ENCODE measurements at places on chromosomes 5 and 9. TPM values are rescaled to one million over a fixed set of nuclear protein-coding genes. Genes with fewer than 3 reads are reported as not detected.

The PROB1 gene
- total RNA-seq = 3.2 TPM

- peaks cover 2% of the 10 kb centered on the region for H3K4me1 ChIP-seq
- H3K4me3 ChIP-seq = no peak overlapping the region
- DNase-seq = no peak
- H3K27me3 ChIP-seq = no peaks in the 10 kb centered on the region
- H3K27ac ChIP-seq = no peak overlapping the region
- H3K36me3 ChIP-seq = no peaks in the 10 kb centered on the region
Measured at GRCh38 chr5:149151717-149152116, 10.4 kb downstream of the ABLIM3 start.

GRCh38 chr5:42422656-42423280 lies 471 bp upstream of the GHR start:
- H3K36me3 ChIP-seq = no peaks in the 10 kb centered on the region
- no peak overlapping the region for H3K4me3 ChIP-seq
- peaks cover 24% of the 10 kb centered on the region for H3K27me3 ChIP-seq
- H3K4me1 ChIP-seq = no peaks in the 10 kb centered on the region
- no peak overlapping the region for H3K27ac ChIP-seq
- no peak for DNase-seq

DNA sequence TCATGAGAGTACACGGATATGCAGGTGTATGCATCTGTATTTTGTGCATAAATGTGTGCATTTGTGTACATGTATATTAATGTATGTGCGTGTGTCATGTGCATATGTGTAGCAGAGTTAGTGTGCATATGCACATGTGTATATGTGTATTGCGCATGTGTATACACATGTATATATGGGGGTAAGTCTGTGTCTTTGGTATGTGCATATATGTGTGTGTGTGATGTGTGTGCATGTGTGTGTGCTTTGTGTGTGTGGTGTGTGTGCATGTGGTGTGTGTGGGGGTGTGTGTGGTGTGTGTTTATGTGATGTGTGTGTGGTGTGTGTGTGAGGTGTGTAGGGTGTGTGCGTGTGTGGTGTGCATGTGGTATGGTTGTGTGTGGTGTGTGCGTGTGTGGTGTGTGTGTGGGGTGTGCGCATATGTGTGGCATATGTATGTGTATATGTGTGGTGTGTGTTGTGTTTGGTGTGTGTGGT lies 13.1 kb upstream of the CTSL start:
- H3K4me1 ChIP-seq = peaks cover 51% of the 10 kb centered on the region
- no peak overlapping the region for H3K4me3 ChIP-seq
- peaks cover 4% of the 10 kb centered on the region for H3K27me3 ChIP-seq
- H3K27ac ChIP-seq = peak overlapping the region; percentile 11

Measured in activated CD4-positive, alpha-beta T cell treated with anti-CD3 and anti-CD28 coated beads for 36 hours (primary cell).